ENCODE measurements at places on chromosomes 12 and 14. TPM values are rescaled to one million over a fixed set of nuclear protein-coding genes. Genes with fewer than 3 reads are reported as not detected.

The SERPINA10 gene
- not detected for total RNA-seq

The ZNF891 gene
- 2.9 TPM for total RNA-seq

The FGF23 gene
- total RNA-seq = 0.32 TPM

The TNFRSF1A gene
- 86.2 TPM for total RNA-seq

The AQP6 gene
- total RNA-seq = not detected

The BCL2L2 gene
- total RNA-seq = 24.5 TPM

The HOXC12 gene
- total RNA-seq = not detected

The KRT6C gene
- total RNA-seq = not detected

The CLEC2A gene
- 0.87 TPM for total RNA-seq

The CYP46A1 gene
- 0.50 TPM for total RNA-seq

The SPIC gene
- not detected for total RNA-seq

The SLC5A8 gene
- not detected for total RNA-seq

The TMEM229B gene
- 1.1 TPM for total RNA-seq

The FAM186B gene
- 0.26 TPM for total RNA-seq

The CLEC2D gene
- 19.3 TPM for total RNA-seq

The SDR9C7 gene
- 0.42 TPM for total RNA-seq

The IGFBP6 gene
- total RNA-seq = 32.5 TPM

The C12orf50 gene
- total RNA-seq = 0.09 TPM

The MFAP5 gene
- total RNA-seq = 0.44 TPM

The IL22 gene
- not detected for total RNA-seq

The RHOJ gene
- total RNA-seq = 0.25 TPM

The CCDC184 gene
- 0.59 TPM for total RNA-seq

The ASPG gene
- total RNA-seq = 0.71 TPM

The DPY19L2 gene
- 13.9 TPM for total RNA-seq

The PPP4R4 gene
- total RNA-seq = 8.4 TPM

The GLT1D1 gene
- 25.1 TPM for total RNA-seq

The VTI1B gene
- 118 TPM for total RNA-seq

The STYK1 gene
- total RNA-seq = 3.3 TPM
